Fibroblast of skin of right biceps (primary cell): ENCODE measurements at places on chromosomes 7 and 10.
A peak's percentile ranks its signal among the peaks of the same experiment; 100 is the strongest.

DNA sequence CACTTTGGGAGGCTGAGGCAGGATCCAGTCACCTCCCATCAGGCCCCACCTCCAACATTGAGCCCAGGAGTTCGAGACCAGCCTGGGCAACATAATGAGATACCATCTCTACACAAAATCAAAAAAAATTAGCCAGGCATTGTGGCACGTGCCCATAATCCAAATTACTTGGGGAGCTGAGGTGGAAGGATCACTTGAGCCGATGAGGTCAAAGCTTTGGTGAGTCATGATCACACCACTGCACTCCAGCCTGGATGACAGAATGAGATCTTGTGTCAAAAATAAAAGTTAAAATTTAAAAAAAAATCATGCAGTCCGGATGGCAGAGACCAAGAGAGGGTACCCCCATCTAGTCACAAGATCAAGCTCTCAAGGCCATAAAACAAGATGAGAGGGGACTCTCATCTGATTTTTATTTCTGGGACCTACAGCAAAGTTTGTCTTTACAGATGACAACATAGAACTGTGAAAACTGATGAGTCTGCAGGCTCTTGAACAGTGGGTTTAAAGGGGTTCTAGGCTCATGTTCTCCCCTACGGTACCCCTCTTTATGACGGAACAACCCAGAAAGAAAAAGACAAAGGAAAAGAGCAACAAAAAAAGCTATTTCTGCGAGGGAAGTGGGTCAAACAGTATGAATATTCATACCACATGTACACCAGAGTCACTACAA is 28.9 kb upstream of the CREB3L2 start:
- DNase-seq, result no peak

DNA sequence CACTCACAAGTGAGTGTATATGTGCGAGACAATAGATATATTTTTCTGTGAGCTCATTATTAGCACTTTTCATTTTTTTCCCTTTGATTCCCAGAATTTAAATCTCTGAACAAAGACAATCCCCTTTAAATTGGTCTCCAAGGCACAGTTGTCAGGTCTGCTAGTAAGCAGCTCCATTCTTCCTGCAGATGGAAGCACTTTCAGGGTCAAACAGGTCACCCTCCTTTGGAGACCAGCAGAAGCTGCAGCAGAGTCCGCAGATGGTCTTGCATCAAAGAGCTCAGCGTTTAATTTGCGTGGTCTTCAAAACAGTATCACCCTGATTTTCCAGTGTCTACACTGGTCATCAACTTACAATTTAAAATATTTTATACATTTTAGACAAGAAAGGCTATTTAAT is 543.8 kb downstream of the ARL4A start:
- no peak for DNase-seq

GRCh38 chr7:114785496-114785895 is 136.4 kb upstream of the MDFIC start:
- no peak for DNase-seq

- DNase-seq, result peak; percentile 99
Measured at GRCh38 chr10:126397640-126398382, 9.5 kb upstream of the ADAM12 start.

DNA sequence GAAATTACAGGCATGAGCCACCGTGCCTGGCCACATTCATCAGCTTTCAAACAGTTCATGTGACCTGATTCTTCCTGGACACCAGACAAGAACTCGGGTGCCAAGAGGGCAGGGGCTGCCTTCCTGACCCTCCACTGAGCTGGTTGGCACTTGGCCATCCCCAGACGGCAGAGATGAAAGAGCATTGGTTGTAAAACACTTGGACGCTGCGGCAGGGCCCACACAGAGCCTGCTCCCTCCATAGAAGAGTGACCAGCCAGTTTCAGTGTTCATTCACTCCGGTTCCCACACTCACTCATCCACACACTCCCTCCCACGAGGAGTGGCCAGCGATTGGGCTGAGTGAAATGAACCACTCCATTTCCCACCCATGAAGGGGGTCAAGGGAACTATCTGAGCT is 112.3 kb downstream of the ITGB8 start:
- DNase-seq, result no peak

DNA sequence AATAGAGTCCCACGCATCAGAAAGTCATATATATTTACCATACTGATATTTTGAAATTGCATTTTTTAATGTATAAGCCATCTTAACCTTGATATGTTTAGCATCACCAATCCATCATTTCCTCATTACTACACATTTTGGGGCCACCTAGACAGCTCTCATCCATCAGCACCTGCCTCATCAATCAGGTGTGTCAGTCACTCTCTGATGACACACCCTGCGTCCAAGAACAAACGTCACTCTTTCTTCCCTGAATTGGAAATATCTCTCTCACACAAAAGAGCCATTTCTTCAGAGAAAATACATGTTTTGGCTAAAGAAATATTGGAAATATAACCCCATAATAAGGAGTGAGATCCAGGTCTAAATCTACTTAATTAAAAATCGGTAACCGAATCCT is 38.9 kb upstream of the RSU1 start:
- no peak for DNase-seq

DNA sequence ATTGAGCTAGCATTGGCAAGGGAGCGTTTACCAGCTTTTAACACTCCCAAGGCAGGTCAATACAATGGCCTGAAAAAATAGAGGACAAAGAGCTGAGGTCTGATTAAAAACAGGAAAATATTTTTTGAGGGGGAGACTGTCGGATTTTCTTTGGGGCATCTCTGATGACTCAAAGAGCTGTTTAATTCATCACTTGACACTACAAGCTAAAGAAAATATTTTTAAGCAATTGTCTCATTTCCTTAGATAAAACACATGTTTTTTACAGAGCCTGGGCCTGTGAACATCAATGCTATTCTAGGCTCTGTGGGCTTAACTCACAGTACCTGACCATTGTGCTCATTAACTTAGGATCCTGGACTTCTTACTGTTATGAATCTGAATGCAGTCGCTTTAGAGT is 100.8 kb downstream of the NRP1 start:
- peak; percentile 69 for DNase-seq

DNA sequence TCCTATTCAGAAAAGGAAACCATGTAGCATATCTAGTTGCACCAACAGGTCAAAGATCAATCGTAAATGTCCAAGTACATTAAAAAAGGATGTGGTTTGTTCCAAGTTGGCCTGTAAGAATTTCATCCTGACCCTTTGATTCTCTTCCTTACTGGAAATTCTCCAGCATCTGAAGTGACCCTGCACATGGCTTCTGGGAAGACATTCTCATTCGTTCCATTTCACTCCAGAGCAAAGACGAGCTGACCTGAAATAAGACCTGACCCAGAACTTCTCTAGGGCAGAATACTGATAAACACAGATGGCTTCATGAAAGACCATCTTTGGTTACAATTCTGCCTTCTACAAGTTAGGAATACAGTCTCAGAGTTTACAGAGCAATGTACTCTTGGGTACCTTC is 39.8 kb downstream of the ASB4 start:
- DNase-seq, result no peak
